NCI-H2107 (cell line): ENCODE measurements at places on chromosomes 2 and 18.

GRCh38 chr2:177478029-177478428, 85.5 kb downstream of the AGPS start:
- DNase-seq, result no peak

- DNase-seq, result no peak
Observed at GRCh38 chr2:190759749-190760213, 110.9 kb downstream of the NAB1 start.

GRCh38 chr2:175180701-175181103, 808 bp downstream of the ATP5MC3 start:
- DNase-seq, result no peak

GRCh38 chr2:227013881-227014280, 150.1 kb downstream of the COL4A4 start:
- DNase-seq, result no peak

- no peak for DNase-seq
Observed at GRCh38 chr2:200843993-200844948, 20.2 kb downstream of the CLK1 start.

DNA sequence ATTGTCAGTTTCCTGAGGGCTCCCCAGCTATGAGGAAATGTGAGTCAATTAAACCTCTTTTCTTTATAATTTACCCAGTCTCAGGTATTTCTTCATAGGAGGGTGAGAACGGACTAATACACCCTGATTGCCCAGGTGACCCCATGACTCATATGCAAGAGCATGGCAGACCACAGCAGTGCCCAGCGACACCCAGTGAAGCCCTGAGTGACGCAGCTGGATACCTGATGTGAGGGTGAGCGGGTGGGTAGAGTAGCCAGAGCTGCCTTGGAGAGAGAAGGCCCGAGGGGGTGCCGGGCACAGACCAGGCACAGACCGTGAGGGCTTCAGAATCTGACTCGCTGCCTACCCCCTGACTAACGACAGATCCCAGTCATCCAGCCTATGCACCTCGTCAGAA, 15.4 kb downstream of the ALPG start:
- no peak for DNase-seq

DNA sequence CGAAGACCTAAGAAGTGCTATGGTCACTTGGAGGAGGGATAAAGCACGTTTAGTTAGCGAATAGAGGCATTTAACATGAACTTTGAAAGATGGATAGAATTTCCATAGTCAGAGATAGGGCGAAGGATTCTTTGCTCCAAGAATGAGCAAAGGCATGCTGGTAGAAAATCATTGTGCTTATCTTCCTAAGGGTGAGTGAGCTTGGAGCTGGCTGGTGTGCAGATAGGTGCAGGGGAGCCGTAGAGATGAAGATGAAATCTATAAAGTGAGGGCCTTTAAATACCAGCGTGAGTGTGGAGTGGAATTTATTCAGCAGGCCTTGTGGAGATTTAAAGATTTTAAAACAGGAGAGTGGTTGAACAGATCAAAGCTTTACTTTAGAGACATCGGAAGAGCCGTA, 1.6 kb downstream of the HRH4 start:
- no peak for DNase-seq

- no peak for DNase-seq
Observed at GRCh38 chr2:166671801-166672200, 177.8 kb upstream of the SCN7A start.

DNA sequence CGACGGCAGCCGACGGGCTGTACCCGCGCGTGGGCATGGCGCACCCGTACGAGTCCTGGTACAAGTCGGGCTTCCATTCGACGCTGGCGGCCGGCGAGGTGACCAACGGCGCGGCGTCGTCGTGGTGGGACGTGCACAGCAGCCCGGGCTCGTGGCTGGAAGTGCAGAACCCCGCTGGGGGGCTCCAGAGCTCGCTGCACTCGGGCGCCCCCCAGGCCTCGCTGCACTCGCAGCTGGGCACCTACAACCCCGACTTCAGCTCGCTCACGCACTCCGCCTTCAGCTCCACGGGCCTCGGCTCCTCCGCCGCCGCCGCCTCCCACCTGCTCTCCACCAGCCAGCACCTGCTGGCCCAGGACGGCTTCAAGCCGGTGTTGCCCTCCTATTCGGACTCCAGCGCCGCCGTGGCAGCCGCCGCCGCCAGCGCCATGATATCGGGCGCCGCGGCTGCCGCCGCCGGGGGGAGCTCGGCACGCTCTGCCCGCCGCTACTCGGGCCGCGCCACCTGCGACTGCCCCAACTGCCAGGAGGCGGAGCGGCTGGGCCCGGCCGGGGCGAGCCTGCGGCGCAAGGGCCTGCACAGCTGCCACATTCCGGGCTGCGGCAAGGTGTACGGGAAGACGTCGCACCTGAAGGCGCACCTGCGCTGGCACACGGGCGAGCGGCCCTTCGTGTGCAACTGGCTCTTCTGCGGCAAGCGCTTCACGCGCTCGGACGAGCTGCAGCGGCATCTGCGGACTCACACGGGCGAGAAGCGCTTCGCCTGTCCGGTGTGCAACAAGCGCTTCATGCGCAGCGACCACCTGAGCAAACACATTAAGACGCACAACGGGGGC, 2.0 kb downstream of the SP9 start:
- DNase-seq, result no peak

GRCh38 chr2:46689993-46690392, 210.6 kb downstream of the TMEM247 start:
- no peak for DNase-seq

DNA sequence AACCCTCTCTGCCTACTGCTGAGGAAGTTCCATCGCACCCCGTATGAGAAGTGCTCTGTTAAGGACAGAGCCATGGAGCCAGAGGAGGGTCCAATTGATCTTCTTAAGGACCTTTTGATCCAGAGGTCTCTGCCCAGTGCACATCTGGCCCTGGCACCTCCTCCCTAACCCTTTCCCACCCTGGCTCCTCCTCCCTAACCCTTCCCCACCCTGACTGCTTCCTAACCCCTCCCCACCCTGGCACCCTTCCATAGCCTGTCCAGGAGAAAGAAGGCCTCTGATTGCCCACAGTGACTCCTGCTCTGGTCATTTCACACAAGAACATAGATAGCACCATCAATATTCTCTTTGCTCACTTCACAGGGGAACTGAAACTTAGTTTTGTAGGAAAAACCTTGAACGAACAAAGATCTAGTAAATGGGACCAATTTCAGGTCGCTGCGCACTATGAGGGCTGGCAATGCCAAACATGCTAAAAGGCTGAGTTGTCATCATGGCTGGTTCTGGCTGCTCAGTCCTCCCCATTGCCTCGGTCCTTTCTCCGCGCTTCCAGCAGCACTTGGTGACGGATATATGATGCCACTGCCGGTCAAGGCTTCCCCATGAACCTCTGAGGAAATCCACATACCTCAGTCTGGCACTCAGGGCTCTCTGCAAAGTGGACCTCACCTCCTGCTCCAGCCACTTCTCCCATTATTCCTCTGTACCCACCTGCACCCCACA, 49.2 kb downstream of the PKDCC start:
- DNase-seq, result no peak

GRCh38 chr2:26735097-26735496, 29.0 kb upstream of the SLC35F6 start:
- no peak for DNase-seq

GRCh38 chr2:55500025-55500424, 19.5 kb upstream of the CFAP36 start:
- no peak for DNase-seq

DNA sequence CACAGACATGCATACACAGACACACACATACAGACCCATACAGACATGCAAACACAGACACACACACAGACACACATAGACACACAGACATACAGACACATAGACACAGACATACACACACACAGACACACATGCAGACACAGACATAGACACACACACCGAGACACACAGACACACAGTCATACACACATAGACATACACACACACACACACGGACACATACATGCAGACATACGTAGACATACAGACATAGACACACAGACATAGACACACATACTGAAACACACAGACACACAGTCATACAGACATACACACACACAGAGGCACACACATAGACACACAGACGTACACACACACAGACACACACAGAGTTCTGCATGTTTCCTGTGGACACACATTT, 26.9 kb downstream of the INHBB start:
- no peak for DNase-seq

GRCh38 chr2:38750011-38750890, 910 bp downstream of the SRSF7 start:
- DNase-seq, result no peak

- DNase-seq, result no peak
Observed at GRCh38 chr18:811892-812375, at the start of gene YES1. Gene YES1, minus strand, starts transcription at chr18:812242. Its CDS starts 55,415 bp downstream, at chr18:756827.

DNA sequence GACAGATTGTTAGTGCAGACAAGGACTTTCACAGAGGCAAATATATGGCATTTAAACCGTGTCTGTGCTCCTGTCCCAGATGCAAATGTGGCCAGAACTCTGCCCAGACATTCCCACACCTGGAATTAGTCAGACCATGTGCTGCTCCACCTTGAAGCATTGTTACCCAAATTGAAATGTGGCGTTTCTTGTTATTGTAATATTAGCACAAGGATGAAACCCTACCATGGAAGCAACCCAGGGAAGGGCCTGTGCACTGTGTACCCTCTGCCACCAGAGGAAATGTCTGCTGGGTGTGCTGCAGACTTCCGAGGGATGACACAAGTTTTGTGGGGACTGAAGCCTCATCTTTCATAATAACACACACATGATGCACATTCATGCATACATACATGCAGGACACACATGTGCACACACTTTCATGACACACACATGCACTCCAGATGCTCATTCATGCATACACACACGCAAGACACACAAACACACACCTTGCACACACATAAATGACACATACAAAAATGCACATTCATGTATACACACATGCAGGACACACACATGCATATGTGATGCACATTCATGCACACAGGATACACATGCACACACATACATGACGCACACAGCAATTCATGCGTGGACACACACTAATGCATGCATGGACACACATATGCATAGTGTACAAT, 133.2 kb upstream of the SNTG2 start:
- no peak for DNase-seq

GRCh38 chr18:7177116-7177744, 53.7 kb upstream of the LRRC30 start:
- peak; percentile 12 for DNase-seq

DNA sequence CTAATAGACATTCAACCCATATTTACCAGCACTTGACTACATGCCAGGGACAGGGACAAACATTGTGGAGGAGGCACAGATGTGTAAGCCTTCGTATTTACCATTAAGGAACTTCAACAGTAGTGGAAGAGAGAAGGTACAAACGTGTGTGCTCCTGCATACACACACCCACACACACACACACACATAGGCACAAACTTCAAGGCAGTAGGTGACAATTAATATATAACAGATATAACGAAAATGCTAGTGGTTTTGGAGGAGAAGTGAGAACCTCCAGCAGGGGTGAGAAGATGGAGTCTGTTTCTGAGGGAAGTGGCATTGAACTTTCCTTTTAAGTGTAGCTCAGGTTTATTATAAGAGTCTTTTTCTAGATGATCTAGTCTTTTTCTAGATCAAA, 231.1 kb downstream of the SETBP1 start:
- DNase-seq, result no peak

GRCh38 chr18:59639136-59639535, 58.1 kb downstream of the CCBE1 start:
- DNase-seq, result no peak

DNA sequence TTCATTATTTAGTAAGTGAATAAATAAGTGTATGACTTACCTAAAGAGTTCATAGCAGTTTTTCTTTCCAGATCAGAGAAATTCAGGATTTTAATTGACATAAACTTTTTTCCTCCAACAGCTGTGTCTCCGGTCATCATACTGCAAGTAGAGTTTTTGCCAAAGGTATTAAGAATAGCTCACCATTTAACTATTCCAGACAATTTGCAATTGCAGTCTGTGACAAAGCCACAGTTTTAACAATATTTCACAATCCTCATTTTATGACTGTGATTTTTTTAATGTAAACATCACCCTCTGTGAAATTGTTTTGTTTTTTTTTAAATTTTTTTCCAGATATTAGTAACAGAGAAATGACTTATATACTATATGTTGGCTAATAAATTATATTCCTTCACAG, 199.1 kb downstream of the TRIB2 start:
- DNase-seq, result no peak

DNA sequence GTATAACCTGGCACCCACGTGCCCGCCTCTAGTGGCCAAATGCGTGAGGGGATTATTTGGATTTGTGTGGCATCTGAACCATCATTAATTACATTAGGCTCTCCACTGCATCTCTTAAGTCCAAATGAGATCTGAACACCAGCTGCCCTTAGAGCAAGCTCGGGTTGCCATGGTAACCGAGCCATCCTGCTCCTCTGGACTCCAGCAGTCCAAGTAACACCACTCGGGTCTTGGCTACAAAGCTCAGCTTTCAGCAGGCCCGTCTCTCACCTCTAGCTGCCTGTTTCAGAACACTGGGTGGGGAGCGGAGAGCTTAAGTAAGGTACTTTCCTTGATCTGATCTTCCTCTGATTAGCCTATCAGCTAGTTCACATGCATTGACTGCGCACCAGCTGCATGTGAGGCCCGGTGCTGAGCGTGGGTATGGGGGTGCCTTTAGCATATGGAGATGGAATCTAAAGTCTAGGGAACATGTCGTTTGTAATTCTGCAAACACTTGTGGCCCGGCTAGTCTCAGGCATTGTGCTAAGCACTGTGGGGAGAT, 14.1 kb upstream of the CYS1 start:
- DNase-seq, result no peak

- DNase-seq, result no peak
Observed at GRCh38 chr18:35289293-35289692, 736 bp downstream of the ZSCAN30 start.

- no peak for DNase-seq
Observed at GRCh38 chr2:9230881-9231280, 24.3 kb downstream of the ASAP2 start.

- no peak for DNase-seq
Observed at GRCh38 chr2:75431763-75432162, 129.0 kb downstream of the EVA1A start.

DNA sequence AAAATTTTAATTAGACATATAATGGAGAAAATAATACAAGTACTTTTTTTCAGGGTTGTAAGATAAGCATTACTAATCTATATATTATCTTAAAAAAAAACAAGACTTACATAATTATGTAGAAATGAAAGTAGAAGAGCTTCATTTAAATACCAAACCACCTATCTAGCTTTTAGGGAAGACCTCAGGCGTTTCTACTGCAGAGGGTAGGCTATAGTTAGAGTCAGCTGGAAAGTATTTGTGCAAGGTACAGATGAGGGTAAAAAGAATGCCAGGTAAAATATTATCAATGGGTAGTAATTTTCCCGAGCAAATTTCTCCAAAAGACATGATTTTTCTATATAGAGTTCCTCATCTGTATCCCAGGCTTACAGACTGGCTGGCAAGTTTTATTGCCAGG, 30.5 kb upstream of the SLC39A10 start:
- no peak for DNase-seq

DNA sequence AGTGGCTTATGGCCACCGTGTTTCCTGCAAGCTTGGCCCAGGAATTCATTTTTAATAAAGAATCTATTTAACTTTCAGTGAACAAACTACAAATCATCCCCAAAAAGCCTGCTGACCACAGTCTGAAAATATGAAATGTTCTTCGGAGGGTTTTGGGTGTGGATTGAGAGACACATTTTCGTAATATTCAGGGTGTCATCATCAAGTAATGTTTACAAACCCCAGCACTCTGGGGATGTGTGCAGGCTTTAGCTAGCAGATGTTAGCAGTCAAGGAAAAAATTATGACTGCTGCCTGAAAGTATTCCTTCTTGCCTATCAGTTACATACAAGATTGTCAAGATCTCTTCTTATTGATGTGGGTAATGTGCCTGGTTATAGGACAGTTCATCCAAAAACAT, 143.9 kb upstream of the FN1 start:
- DNase-seq, result no peak

- DNase-seq, result no peak
Observed at GRCh38 chr2:102632380-102633175, 13.2 kb downstream of the SLC9A2 start.
